T-helper 9 cell (primary cell): ENCODE measurements at places on chromosomes 7 and 10.

GRCh38 chr10:23363793-23364135, 19.2 kb upstream of the C10orf67 start:
- no peak for DNase-seq

- no peak for DNase-seq
Measured at GRCh38 chr10:33735464-33735923, 401.0 kb upstream of the NRP1 start.

DNA sequence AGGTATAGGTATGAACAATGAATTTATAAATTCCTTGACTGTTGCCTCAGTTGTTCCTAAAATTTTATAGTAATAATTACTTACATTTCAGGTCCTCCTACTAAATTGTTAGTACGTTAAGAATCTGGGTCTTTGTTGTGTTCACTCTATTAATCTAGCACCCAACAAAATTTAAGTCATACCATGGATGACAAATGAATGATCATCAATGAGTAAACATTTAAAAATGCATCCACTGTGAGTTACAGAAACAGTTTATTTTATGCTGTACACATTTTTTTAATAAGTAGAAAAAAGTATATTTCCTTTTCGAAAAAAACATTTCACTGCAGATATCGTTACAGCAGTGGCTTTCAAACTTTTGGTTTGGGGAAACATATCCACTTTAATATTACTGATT, 265.2 kb downstream of the PCLO start:
- no peak for DNase-seq

- no peak for DNase-seq
Measured at GRCh38 chr10:98513704-98514103, 67.0 kb upstream of the HPS1 start.
